Stimulated activated CD4-positive, alpha-beta T cell treated with anti-CD3 and anti-CD28 coated beads, TNF-alpha, amount 100 ng/mL, for 24 hours (primary cell): ENCODE measurements at places on chromosomes 12 and 14.

- DNase-seq, result no peak
These were observed 37.6 kb downstream of the DCP1B start for GRCh38 chr12:1966561-1967226.

- no peak for DNase-seq
These were observed 692.3 kb downstream of the C12orf50 start for GRCh38 chr12:87336814-87337336.

DNA sequence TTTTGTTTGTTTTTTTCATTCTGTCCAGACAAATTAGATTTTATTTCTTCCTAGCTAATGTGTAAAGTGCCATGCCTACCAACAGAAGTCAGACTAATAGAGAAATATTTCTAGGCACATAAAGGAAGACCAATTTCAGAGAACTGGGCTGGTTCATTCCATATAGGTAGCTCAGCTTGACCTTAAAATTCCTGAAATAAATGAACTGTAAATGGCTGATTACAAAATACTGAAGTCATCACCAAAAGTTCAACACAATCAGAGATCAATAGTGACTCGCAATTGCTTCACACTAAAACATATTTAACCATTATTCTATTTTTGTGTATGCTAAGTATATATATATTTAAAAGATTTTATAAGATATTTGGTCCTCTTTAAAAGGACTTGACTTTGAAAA, 34.2 kb downstream of the PTPRB start:
- DNase-seq, result no peak

- DNase-seq, result no peak
These were observed 39.1 kb upstream of the NAP1L1 start for GRCh38 chr12:76123259-76124212.

DNA sequence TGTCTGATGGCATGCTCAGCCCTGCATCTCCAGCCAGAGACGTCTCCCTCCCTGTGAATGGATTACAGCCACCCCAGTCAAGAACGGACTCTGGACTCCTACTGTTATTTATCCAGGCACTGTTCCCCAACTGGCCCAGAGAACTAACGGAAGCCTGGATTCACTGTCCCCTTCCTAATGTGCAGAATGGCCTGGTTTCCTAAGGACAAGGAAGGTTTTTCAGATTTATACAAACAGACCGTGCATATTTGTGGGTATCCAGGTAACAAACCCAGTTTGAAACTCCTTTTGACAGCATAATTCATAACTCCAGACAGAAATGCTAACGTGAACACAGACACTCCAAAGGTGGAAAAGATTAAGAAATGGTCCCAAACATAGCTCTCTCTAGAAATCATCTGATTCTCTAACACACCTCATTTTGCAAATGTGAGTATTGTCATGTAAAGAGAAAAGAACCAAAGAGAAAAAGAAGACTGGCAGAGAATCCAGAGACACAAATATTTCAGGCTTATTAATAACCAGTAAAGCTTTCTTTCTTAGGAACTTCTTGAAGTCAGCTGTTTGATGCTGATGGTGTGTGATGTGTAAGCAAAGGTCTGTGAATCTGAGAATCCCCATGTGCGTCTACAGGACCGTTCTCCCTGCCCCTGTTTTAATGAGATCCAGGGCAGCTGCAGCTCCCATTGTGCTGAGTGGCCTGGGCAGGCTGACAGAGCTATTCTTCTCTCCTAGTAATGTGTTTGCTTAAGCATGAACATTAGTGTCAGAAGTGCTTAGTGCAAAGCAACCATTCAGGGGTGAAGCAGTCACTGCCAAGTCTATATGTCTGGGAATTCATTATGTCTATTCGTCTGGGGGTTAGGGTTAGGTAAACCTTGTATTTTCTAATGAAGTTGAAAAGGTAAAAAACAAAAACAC, 86.8 kb upstream of the HIF1A start:
- no peak for DNase-seq

DNA sequence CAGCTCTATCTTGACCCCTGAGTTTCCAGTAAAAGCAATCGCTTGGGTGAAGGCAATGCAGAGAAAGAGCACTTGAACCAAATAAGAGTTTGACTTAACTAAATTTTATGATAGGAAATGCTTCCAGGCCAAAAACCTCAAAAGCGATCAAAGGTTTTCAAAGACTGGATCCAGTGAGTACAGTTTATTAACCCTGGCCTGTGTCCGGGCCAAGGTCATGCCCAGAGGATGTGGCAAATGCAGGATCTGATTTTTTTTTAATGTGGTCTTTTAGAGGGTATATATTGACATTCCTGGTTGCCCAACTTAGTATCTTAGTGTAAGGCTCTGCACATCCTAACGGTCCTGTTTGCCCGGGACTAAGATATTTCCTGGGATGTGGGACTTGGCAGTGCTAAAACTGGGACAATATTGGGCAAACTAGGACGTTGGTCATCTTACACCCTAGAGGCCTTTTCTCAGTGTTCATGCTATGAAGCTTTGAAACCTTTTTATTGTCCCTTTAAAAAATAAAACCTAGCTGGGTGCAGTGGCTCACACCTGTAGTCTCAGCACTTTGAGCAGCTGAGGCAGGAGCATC, 40.1 kb upstream of the TMED10 start:
- DNase-seq, result no peak

DNA sequence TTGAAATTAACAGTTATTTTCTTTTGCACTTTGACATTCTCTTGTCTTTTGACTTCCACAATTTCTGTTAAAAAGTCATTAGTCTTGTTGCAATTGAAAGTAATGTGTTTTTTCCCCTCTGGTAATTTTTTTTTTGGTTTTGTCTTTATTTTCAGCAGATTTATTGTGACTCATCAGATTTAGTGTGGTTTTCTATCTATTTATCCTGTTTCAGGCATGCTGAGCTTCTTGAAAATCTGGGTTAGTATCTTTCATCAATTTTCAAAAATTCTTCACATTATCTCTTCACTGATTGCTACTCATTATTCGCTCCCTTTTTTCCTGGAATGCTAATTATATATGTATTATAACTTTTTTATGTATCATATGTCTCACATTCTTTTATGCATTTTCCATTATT, 15.3 kb upstream of the NTF3 start:
- no peak for DNase-seq

- no peak for DNase-seq
These were observed 188.1 kb downstream of the IPO8 start for GRCh38 chr12:30507576-30507975.

- no peak for DNase-seq
These were observed 15.0 kb downstream of the RIN3 start for GRCh38 chr14:92528486-92529100.

DNA sequence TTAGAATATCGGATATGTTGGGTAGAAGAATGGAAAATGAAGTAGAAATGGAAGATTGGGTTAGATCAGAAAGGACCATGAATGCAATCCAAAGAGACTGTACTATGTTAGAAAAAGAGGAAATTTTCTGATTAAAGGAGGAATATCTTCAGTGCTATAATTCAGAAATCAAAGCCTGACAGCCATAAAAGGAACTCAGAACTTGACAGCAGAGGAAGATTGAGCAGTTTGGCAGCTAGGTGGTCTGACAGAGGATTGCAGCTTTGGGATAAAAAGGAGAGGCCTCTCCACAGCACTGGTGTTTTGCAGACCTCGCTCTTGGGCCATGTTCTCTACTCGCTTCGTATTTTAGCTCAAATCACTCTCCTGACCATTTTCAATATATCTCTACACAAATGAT, 354.8 kb upstream of the SOX5 start:
- no peak for DNase-seq

GRCh38 chr14:36495666-36496065, 24.4 kb downstream of the NKX2-1 start:
- DNase-seq, result no peak

DNA sequence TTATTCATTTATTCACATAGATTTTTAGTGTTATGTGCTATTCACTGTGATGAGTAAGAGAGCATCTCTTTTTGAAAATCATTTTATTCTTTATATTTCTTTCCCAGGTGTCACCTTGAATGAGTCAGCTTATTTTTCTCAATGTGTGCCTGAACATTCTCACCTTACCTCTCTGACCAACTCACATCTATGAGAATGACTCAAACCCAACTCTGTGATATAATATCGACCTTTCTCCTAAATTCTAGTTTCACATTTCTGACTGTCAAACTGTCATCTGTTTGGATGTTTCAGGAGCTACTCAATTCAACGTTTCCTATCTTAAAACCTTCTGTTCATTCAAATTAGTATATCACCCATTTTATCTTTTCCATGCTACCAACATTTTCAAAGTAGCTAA, 630.8 kb downstream of the RERGL start:
- DNase-seq, result no peak

GRCh38 chr12:1853716-1854115, 33.4 kb downstream of the LRTM2 start:
- DNase-seq, result no peak

DNA sequence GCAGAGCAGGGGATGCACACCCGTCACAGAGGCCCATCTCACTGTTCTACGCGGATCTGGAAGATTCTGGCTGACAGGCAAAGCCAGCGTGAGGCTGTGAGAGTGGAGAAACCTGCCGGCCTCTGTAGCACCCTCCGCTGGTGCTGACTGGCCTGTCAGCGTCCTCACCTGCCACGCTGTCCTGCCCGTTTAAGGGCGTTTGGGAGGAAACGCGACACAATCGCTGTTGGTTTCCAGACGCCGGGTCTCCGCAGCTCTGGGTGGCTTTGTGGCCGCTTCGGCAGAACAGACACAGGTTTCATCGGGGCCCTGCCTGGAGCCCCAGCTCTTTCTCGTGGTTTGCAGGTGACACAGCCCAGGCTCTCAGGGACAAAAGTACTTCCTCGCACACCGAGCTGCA, 70.6 kb downstream of the NOC4L start:
- DNase-seq, result no peak

DNA sequence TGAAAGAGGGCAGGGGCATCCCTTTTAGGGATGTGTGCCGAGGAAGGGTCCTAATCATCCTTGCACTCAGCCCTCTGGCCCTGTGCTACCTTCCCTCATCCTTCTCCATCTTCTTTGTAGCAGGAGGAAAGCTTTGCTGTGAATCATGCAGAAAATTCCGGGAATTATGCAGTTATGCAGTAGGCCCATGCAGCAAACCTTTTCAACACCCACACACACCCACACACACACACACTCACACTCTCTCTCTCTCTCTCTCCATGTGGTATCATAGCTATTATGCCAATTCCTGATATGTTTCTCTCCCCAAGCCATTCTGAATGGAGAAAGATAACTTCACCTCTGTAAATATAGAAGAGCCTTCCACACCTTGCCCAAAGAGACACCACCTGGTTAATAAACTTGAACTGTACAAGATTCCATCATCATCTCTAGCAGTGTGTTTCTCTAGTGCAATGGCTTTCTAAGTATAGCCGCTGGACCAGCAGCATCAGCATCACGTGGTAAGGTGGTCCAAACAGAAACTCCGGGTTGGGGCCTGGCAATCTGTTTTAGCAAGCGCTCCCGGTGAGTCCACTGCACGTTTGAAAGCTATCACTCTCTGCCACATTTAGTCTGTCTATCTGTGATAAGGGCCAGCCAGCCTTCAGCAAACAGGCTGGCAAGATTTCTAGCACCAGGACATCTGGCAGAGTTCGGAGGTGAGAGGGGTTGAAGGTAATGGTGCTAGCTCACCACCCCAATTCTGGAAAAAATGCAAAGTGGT, 57.6 kb downstream of the MDM2 start:
- no peak for DNase-seq

GRCh38 chr14:59294662-59294992, 106.2 kb downstream of the DAAM1 start:
- DNase-seq, result no peak

GRCh38 chr14:73245480-73246325, 8.4 kb downstream of the PAPLN start:
- peak; percentile 13 for DNase-seq

- DNase-seq, result no peak
These were observed 1104.3 kb downstream of the BCL11B start for GRCh38 chr14:98167705-98168104.

- no peak for DNase-seq
These were observed 12.7 kb downstream of the TSPAN11 start for GRCh38 chr12:30939234-30939633.

GRCh38 chr12:126772171-126772864, 1494.7 kb upstream of the TMEM132C start:
- peak; percentile 18 for DNase-seq

DNA sequence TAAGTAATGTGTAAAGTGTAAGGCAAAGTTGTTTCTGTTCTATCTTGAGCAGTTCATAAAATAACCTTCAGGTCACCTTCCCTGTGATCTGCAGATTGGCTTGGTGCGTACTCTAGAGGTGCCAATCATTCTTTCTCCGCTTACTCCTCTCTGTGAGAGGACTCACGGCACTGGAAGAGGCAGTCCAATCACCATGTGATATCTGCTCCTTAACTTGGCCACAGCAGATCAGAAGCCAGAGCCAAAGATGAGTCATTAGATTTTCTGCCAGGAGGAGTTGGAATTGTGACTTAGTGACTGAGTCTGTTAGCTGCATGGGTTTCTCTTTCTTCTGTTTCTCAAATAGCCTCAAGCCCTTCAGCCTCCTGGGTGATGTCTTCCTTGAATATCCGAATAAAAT, 165.5 kb downstream of the SLC41A2 start:
- no peak for DNase-seq

DNA sequence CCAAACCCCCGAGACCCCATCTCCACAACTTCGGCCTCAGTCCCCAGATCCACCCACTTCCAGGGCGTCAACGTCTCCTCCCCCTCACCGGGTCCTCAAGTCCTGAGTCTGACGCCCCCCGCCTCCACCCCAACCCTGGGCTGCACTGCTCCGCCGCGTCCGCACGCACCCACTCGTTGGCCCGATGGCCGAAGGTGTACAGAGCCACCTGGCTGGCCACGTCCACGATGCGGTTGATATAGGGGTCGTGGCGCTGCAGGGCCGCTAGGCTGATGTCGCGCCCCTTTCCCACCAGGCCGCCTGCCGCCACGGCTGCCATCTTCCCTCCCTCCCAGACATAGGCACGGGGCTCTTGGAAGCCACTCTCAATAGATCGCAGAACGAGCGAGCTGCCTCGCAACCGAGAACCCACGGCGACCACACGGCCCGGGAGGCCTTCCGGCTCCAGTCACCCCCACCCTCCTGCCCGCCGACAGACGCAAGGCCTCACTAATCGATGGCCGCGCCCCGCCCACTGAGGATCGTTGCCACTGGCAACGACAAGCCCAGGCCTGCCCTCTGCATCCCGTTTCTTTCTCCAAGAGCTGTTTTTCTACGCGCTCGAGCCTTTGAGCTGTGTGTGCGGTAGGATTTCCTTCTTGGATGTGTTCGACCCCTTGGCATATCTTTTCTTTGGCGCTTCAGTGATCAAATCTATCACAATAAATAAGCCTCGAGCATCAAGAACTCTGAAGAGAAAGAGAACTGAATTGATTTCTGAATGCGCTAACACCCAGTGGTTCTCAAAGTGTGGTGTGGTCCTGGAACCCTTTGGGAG, at the start of gene DCP1B:
Gene DCP1B, minus strand, starts transcription at position 345 of the 817 bp plus-strand sequence. Its CDS starts 26 bp downstream, at position 319.
- DNase-seq, result peak; percentile 95

- no peak for DNase-seq
These were observed 94.3 kb downstream of the FUT8 start for GRCh38 chr14:65506801-65507200.

DNA sequence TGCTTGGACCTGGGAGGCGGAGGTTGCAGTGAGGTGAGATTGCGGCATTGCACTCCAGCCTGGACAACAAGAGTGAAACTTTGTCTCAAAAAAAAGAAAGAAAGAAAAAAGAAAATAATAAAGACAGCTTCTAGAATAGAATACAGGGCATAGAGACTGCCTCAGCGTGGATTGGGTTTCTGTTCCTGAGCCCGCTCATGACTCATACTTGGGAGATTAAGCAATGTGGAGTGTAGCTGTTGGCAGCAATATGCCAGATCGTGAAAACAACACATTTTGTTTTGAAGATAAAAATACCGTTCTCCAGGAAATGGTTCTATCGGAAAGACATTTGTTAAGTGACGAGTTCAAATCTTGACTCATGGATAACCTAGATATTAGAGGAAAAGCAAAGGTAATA, 67.2 kb downstream of the GLT1D1 start:
- DNase-seq, result no peak
